ENCODE measurements at places on chromosomes 13 and 19.
A peak's percentile ranks its signal among the peaks of the same experiment; 100 is the strongest.

- no peak for DNase-seq
These were observed 4.4 kb downstream of the PNPLA6 start for GRCh38 chr19:7539827-7540425.

GRCh38 chr13:26867451-26868091 is 107.0 kb upstream of the GPR12 start:
- DNase-seq, result peak; percentile 49

- no peak for DNase-seq
These were observed 524.5 kb downstream of the KLF5 start for GRCh38 chr13:73583331-73583730.

GRCh38 chr19:46722421-46723022 is 5.6 kb upstream of the PRKD2 start:
- no peak for DNase-seq

DNA sequence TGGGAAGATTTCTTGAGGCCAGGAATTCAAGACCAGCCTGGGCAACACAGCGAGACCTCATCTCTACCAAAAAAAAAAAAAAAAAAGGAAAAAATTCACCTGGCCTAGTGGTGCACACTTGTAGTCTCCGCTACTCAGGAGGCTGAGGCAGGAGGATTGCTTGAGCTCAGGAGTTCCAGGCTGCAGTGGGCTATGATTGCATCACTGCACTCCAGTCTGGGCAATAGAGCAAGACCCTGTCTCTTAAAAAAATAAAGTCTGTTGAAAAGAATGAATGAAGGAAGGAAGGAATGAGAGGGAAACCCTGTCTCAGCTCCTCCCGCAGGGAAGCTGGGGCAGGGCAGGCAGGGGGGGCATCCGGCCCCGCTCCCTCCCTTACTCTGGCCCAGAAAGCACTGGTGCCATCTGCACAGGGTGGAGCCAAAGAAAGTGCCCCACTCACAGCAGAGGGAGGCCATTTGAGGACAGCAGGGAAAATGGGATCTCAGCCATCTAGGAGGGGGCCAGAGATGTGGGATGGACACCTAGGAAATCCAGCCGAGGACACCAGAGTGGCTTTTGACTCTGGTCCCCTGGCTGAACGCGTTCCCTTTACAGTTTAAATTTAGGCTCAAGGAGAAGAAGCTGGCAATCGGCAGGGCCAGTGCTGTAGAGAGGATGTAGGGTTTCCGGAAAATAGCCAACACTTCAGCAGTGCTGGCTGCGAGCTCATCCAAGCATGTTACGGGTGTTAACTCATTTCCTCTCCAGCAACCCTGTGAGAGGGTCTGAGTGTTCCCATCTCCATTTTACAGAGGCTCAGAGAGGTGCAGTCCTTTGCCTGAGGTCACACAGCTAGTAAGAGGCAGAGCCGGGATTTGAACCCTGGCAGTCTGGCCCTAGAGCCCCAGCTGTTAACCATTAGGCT is 3.6 kb upstream of the HPN start:
- DNase-seq, result no peak

DNA sequence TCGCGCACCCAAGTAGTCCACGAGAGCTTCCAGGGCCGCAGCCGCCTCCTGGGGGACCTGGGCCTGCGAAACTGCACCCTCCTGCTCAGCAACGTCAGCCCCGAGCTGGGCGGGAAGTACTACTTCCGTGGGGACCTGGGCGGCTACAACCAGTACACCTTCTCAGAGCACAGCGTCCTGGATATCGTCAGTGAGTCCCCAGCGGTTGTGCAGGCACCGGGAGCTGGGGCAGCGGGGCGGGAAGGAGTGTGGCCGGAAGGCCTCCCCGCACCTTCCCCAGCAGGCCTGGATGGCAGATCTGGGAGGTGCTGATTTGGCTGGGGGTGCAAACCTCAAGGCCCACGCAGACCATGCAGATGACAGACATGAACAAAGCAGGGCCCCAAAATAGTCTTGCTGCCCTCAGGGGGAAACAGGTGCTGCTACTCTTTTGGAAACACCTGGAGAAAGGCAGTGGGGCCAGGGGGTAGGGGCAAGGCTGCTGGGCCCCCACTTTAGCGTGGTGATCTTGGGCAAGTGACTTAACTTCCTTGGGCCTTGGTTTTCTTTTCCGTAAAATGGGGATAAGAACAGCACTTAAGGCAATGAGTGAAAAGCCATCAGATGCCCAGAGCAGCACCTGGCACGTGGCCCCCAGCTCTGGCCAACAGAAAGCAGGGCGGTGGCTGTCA is 4.0 kb downstream of the MAG start:
- DNase-seq, result no peak

Data from HEK293T (cell line).